ENCODE measurements at places on chromosomes 16 and 17.

- no peaks in the 10 kb centered on the region for H3K4me1 ChIP-seq
- H3K27me3 ChIP-seq = peaks cover 35% of the 10 kb centered on the region
- H3K36me3 ChIP-seq = no peaks in the 10 kb centered on the region
Observed at GRCh38 chr17:68704871-68705713, 103.9 kb upstream of the FAM20A start.

GRCh38 chr16:549544-550263 lies 10.5 kb upstream of the PRR35 start:
- no peak for DNase-seq
- no peak overlapping the region for H3K4me3 ChIP-seq
- H3K27ac ChIP-seq = no peak overlapping the region
- H3K27me3 ChIP-seq = no peaks in the 10 kb centered on the region
- peaks cover 11% of the 10 kb centered on the region for H3K36me3 ChIP-seq

GRCh38 chr16:15573274-15573895 lies 69.6 kb downstream of the MARF1 start:
- H3K4me1 ChIP-seq = peaks cover 4% of the 10 kb centered on the region
- no peak for DNase-seq
- H3K27me3 ChIP-seq = no peaks in the 10 kb centered on the region
- H3K36me3 ChIP-seq = peaks cover 1% of the 10 kb centered on the region
- H3K4me3 ChIP-seq = no peak overlapping the region

DNA sequence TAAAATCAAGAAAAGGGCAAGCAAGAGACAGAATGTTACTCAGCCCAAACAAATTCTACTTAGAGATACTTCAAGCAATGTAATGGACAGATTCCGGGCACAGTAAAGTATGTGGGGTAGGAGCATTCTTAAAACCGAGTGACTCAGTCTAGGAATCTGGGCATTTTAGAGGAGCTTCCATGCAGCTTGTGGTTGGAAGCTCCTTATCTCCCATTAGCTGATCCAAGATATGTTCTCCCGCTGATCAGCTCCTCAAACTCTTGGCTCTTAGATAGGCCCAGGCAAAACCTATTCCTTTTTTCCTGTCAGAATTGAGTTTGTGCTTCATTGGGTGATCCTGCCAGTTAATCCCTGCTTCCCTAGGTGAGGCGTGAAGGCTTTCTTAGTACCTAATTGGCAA lies 303.3 kb downstream of the CEP112 start:
- H3K4me1 ChIP-seq = no peaks in the 10 kb centered on the region
- no peak overlapping the region for H3K4me3 ChIP-seq
- H3K36me3 ChIP-seq = no peaks in the 10 kb centered on the region
- no peaks in the 10 kb centered on the region for H3K27me3 ChIP-seq
- no peak overlapping the region for H3K27ac ChIP-seq
- DNase-seq = no peak
